ENCODE measurements at places on chromosomes 5 and 9.
A peak's percentile ranks its signal among the peaks of the same experiment; 100 is the strongest.

DNA sequence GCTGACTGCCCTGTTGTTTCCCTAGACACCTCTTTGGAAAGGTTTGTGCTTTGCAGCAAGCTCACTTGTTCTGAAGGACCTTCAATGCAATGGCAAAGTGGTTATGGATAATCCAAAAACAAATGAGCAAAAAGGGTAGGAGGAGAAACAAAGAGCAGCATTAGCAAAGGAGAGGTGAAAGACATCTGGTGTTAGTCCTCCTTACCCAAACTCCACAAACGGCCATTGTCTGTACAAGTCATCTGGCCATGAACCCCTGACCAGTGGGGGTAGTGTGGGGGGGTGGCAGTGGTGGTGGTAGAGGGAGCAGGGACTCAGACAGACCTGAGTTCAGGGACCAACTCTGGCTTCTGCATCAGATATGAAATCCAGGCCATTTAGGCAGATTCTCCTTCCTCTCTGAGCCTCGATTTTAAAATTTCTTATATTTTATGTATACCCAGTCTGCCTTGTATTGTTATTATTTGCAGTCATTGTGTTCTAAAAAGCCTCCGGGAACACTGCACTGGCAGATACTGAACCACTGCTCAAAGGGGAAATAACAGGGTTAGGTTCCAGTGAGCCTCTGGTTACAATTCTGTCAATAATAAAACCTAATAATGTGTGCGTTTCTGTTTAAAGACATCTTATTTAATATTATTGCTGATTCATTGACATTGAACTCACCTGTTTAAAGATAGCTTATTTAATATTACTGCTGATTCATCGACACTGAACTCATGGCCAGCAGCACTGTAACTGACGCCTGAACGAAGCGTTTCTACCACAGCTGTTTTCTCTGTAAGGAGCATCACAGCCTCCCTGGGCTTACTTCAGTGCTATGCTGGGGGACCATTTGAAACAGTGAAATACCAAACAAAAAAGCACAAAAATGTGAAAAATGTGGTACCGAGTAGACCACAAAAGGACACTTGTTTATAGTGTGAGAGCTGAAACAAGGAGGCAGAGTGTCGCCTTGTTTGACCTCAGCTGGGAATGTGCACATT lies 156.0 kb downstream of the SEC61B start:
- peak; percentile 24 for DNase-seq

DNA sequence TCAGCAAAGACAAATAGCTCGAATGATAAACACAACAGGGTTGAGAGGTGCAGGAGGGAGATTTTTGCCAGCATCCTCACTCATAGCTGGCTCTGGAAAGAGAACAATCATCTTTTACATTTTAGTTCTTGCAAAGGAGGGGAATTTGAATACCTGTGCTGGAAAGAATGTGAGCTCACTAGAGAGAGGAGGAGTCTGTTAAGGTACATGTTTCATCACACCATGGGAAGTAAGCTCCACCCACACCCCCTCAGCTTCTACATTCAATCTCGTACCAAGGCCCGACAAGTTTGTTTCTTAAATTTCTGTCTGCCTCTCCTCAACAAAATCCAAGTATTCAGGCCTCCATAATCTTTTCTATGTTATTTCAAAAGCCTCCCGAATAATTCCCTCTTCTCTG lies 254.6 kb downstream of the BRINP1 start:
- no peak for DNase-seq

GRCh38 chr9:93263334-93264229 lies 79.6 kb downstream of the WNK2 start:
- DNase-seq = no peak

GRCh38 chr9:16023446-16023845 lies 470.6 kb downstream of the CCDC171 start:
- peak; percentile 83 for DNase-seq

- DNase-seq = no peak
Measured at GRCh38 chr9:89608641-89609335, 4.0 kb downstream of the GADD45G start.

- DNase-seq = no peak
Measured at GRCh38 chr9:76571743-76572146, 112.8 kb downstream of the GCNT1 start.

DNA sequence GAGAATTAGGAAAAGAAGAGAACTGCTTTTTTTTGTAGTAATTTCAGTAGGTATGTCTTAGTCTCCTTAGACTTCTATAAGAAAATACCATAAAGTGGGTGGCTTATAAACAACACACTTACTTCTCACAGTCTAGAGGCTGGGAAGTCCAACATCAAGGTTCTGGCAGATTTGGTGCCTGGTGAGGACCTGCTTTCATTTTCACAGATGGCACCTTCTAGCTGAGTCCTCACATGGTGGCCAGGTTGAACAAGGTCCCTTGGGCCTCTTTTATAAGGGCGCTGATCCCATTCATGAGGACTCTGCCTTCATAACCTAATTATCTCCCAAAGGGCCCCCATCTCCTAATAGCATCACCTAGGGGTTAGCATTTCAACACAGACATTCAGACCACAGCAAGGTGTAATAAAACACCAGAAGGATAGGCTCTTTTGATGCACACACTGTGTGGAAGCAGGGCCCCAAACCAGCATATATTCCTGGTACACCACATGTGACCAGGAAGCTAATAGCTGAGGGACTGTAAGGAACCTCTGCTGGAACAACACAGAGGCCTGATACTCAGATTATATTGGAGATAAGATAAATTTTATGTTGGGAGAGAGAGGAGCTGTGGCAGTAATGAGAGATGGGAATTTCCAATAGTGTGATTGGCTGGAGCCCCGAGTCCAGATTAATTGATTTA lies 384.9 kb downstream of the RAB3C start:
- DNase-seq = no peak

DNA sequence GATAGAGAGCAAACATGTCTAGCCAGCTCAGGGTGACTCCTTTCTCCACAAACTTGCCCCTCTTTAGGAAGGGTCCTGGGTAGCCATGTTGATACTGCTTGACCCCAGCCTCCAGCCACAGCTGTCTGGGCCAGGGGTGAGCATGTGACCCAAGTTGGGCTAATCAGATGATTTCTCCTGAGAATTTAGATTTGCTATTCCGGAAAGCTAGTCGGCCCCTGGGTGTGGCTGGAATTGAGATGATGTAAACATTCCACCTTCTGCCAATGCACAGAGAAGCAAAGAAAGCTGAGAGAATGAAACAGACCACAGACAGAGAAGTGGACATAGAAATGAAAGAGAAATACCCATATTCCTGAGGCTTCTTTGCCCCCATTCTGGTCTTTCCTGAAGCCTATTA lies 17.8 kb upstream of the B4GALT1 start:
- DNase-seq = no peak

GRCh38 chr5:178777520-178777919 lies 47.1 kb upstream of the ZNF354A start:
- DNase-seq = no peak

- DNase-seq = peak; percentile 89
Measured at GRCh38 chr5:14208071-14209021, 65.2 kb downstream of the TRIO start.

GRCh38 chr5:160787240-160787639 lies 64.8 kb downstream of the ATP10B start:
- DNase-seq = no peak

DNA sequence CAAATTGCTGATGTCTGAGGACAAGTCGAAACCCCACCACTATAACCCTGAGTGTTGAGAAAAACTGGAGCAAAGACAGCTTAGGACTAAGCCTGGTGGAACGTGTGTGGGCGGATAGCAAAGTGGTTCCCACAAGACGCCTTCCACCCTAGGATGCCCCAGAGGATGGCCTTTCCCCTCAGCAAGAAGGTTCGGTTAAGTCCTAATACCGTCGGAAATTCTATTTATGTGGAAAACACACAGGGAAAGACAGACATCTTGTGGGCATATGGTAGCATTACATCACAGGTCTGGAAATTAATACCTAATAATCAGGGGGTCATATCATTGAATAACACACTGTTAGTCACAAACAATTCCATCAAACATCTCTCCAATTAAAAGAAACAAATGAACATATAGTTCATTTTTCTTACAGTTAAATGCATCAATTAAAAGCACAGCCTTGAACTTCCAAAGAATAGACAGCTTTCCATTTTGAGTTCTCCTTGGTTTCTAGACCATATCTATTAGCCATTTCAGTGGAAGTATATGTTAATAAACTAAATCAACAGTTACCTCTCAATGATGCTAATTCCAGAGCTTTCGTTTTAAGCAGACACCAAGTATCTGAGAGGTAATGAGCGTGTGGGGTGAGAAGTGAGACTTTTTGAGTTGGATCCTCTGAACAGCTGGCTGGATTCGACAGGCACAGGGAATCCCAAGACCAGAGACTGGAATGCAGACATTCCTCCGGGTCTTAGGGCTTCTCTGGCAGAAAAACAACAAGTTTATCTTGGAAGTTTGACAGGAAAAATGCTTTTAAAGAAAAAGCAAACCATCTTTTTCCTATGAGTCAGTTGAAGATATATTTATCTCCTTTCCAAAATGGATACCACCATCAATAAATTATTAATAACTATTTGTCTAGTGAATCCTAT lies 2.9 kb upstream of the ICE1 start:
- DNase-seq = peak; percentile 74

- DNase-seq = peak; percentile 29
Measured at GRCh38 chr5:6399980-6400910, 21.9 kb upstream of the MED10 start.

- no peak for DNase-seq
Measured at GRCh38 chr9:114633438-114634089, 22.5 kb downstream of the TMEM268 start.

DNA sequence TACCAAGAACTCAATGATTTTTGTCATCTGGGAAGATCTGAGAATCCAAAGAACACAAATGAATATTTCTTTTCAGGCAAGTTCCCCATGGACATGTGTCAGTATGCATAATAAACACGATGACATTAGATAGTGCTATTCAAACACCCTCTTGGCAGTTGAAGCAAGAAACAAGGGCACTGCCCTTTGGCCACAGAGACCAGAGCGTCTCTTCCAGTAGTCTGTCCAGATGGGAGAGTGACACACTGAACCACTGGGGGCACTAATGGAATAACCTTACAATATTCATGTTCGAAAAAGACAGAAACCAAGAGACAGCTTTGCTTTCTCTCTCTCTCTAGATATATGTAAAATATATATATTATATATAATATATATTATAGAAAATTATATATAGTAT lies 301.9 kb downstream of the CTNND2 start:
- no peak for DNase-seq

GRCh38 chr5:101877451-101877850 lies 418.6 kb downstream of the SLCO4C1 start:
- DNase-seq = no peak

GRCh38 chr5:45793638-45794532 lies 97.7 kb upstream of the HCN1 start:
- DNase-seq = no peak

DNA sequence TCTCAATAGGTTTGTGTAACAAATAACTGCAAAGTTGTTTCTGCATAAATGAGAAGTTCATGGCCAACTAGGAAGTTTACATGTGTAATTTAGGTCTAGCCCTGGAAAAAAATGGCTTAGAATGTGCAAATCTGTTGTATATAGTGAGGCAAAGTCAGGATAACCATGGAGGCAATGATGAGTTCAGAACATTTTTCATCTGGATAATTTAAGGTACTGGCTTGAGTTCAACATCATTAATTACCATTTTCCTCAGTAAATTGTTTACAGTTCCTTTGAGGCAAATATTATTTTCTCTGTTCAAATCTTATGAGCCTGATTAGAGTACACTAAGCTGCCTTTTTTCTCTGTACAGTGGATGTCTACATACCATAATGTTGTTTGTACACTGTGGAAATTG lies 1259.0 kb upstream of the NUDT12 start:
- no peak for DNase-seq

GRCh38 chr5:126119887-126120442 lies 303.2 kb upstream of the GRAMD2B start:
- no peak for DNase-seq

DNA sequence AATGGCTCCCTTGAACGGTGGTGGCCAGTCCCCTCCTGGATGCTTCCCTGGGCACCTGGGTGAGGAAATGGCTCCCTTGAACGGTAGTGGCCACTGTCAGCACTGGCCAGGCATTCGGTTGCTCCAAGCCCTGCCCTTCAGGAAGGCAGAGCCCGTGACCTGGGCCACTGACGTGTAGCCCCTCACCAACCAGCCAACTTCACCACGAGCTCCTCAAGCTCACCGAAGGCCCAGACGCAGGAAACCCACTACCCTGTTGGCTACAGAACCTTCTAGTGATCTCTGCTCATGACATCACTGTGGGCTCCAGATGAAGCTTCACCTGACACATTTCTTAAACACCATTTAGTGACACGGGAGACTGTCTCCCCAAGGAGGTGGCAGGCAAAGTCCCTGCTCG lies 9.2 kb downstream of the SLC6A3 start:
- no peak for DNase-seq

GRCh38 chr5:122202952-122203351 lies 73.6 kb downstream of the ZNF474 start:
- peak; percentile 56 for DNase-seq

DNA sequence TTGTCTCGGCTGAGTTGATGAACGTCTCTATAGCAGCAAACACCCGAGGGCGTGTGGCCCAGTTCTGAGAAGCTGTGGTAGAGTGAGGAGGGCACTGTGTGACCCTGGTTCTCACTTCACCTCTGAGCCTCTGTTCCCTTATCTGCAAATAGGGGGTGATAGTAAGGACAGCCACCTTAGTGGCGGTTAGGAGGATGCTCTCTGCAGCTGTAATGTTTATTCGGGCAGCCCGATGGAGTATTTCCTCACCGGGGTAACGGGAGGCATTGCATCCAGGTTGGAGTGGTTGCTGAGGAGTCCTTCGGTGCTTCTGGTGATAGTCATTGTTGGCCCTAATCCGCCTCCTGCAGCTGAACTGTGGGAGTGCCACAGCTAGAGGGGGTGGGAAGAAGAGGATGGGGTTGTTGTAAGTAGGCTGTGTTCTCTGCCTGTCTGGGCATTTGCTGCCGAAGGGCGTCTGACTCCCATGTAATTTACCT lies 13.9 kb downstream of the PRRC2B start:
- DNase-seq = peak; percentile 60

DNA sequence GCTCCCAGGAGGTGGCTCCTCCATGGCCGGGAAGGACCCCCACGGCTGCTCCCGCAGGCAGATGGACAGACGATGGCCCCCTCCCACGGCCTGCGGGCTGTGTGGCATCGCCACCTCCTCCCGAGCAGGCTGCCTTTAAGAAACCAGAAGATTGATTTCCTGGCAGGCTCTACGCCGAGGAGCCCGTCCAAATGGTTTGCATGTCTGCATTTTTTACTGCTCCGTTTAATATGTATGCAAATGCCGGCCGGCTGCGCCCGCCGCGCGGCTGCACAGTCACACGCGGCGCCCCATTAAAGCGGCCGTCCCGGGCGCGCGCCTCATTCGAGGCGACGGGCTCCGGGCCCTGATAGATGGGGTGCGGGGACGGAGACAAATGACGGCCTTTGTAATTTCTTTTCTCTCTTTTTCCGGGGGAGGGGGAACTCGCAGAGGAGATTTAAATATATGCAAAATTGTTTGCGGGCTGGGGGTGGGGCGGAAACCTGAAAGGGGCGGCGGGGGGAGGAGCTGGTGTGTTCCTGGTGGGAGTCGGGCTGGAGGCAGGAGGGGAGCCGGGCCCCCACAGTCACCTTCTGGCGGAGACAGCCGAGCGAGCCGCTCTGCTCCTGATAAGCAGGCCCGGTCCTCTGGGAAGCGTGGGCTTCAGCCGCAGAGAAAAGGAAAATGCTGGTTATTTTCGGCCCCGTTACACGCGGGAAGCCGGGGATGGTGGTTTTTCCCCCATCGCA lies 158.7 kb upstream of the IER5L start:
- DNase-seq = peak; percentile 80
